Heart right ventricle (tissue), 16 donors: ENCODE measurements at places on chromosomes 11 and 22. TPM values are rescaled to one million over a fixed set of nuclear protein-coding genes. Genes with fewer than 3 reads are reported as not detected.

- H3K27me3 ChIP-seq, result no peaks in the 10 kb centered on the region
- no peak for DNase-seq
- peaks cover 15% of the 10 kb centered on the region for H3K36me3 ChIP-seq
- H3K27ac ChIP-seq, result no peak overlapping the region
- peaks cover 6% of the 10 kb centered on the region for H3K4me1 ChIP-seq
- H3K4me3 ChIP-seq, result no peak overlapping the region
These were observed 69.7 kb downstream of the PRMT3 start for GRCh38 chr11:20457001-20457799.

GRCh38 chr22:35150183-35151107 is 84.5 kb downstream of the ISX start:
- H3K36me3 ChIP-seq, result no peaks in the 10 kb centered on the region
- H3K27me3 ChIP-seq, result peaks cover 31% of the 10 kb centered on the region
- peaks cover 8% of the 10 kb centered on the region for H3K4me1 ChIP-seq
- no peak overlapping the region for H3K4me3 ChIP-seq

DNA sequence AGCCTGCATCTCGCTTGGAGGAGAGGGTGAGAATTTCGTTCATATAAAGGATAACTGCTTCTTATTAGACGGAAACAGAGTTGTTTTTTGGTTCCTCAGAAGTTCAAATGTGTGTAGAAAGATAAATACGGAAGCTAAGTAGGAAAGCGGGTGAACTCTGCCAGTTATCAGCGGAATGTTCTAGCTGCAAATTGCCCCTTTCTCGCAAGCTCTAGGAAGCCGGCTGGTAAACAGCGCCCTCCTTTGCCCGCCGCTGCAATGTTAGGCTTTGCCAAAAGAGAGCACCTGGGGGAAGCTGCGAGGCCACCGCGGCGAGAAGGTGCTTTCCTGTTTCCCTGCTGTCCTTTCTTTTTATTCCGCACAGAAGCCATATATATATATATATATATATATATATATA is 67.0 kb downstream of the IGLL5 start:
- H3K36me3 ChIP-seq, result no peaks in the 10 kb centered on the region
- H3K27ac ChIP-seq, result no peak overlapping the region
- H3K4me1 ChIP-seq, result peaks cover 7% of the 10 kb centered on the region
- no peaks in the 10 kb centered on the region for H3K27me3 ChIP-seq
- no peak for DNase-seq
- H3K4me3 ChIP-seq, result no peak overlapping the region

DNA sequence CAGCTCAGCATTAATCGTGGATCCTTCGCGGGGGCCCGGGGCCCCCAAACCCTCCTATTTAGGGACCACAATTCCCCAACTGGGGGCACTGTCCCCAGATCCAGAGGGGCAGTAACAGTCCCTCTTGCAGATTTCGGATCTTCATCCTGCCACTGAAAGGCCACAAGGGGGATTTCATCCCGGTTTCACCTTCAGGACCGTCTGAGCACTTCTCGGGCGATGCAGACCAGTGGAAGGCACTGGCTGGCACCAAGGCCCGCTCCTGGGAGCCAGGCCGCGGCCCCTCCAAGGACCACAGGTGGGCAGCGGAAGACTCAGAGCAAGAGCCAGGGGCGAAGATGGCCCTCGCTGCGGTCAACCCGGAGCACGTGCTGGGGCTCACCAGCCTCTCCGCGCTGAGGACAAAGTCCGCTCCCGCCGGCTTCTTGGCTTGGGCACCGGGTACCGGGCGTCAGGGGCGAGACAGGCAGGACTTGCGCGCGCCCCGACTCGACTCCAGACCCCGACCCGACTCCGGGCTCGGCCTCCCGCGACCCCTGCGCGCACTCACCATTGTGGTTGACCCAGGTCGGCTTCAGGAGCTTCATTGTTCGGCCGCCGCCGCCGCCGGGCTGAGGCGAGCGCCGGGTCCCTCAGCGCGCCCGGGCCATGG is 517 bp downstream of the HIRA start:
- no peaks in the 10 kb centered on the region for H3K27me3 ChIP-seq
- DNase-seq, result peak; percentile 40
- H3K36me3 ChIP-seq, result no peaks in the 10 kb centered on the region
- H3K4me1 ChIP-seq, result peaks cover 55% of the 10 kb centered on the region

GRCh38 chr11:113684496-113684895 is 21.6 kb downstream of the TMPRSS5 start:
- no peak for DNase-seq
- H3K4me1 ChIP-seq, result no peaks in the 10 kb centered on the region
- no peaks in the 10 kb centered on the region for H3K27me3 ChIP-seq
- H3K27ac ChIP-seq, result no peak overlapping the region
- no peaks in the 10 kb centered on the region for H3K36me3 ChIP-seq

GRCh38 chr11:22521226-22521625 is 104.4 kb downstream of the FANCF start:
- H3K27ac ChIP-seq, result no peak overlapping the region
- no peaks in the 10 kb centered on the region for H3K36me3 ChIP-seq
- DNase-seq, result no peak
- H3K4me1 ChIP-seq, result no peaks in the 10 kb centered on the region
- no peak overlapping the region for H3K4me3 ChIP-seq

KRTAP5-1 gene
- not detected for polyA plus RNA-seq

- H3K27ac ChIP-seq, result no peak overlapping the region
- DNase-seq, result no peak
- H3K36me3 ChIP-seq, result no peaks in the 10 kb centered on the region
- H3K4me1 ChIP-seq, result no peaks in the 10 kb centered on the region
- no peak overlapping the region for H3K4me3 ChIP-seq
These were observed 38.2 kb upstream of the SESN3 start for GRCh38 chr11:95269036-95269819.

PYGM gene
- polyA plus RNA-seq, result 11.3 TPM

- peak; percentile 4 for DNase-seq
- no peaks in the 10 kb centered on the region for H3K36me3 ChIP-seq
- H3K27ac ChIP-seq, result peak overlapping the region; percentile 23
- H3K4me1 ChIP-seq, result peaks cover 7% of the 10 kb centered on the region
These were observed 29.9 kb downstream of the GUCY1A2 start for GRCh38 chr11:106988151-106989077.

DNA sequence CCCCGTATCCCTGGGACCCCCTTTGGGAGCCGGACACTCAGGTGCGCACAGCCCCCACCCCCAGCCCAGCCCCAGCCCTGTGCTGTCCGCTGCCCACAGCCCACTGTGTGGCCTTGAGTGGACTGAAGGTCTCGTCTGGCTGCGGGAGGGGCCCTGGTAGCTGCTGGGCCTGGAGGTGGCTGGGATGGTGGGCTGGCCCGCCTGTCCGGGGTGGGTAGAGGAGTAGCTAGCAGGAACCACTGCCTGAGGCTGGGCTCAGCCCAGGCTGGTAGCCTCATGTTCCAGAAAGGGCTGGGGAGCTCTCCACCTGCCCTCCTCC is 4.6 kb upstream of the MUC6 start:
- no peak overlapping the region for H3K4me3 ChIP-seq
- H3K27me3 ChIP-seq, result peaks cover 28% of the 10 kb centered on the region
- no peaks in the 10 kb centered on the region for H3K4me1 ChIP-seq
- no peak overlapping the region for H3K27ac ChIP-seq
- DNase-seq, result peak; percentile 7
